ENCODE measurements at places on chromosomes 7 and 10.

- DNase-seq: no peak
These were observed 37.0 kb downstream of the TBC1D12 start for GRCh38 chr10:94439275-94439861.

GRCh38 chr10:29353887-29354561 lies 65.2 kb downstream of the LYZL1 start:
- no peak for DNase-seq

- no peak for DNase-seq
These were observed 4.7 kb upstream of the SLC18A3 start for GRCh38 chr10:49605216-49605938.

DNA sequence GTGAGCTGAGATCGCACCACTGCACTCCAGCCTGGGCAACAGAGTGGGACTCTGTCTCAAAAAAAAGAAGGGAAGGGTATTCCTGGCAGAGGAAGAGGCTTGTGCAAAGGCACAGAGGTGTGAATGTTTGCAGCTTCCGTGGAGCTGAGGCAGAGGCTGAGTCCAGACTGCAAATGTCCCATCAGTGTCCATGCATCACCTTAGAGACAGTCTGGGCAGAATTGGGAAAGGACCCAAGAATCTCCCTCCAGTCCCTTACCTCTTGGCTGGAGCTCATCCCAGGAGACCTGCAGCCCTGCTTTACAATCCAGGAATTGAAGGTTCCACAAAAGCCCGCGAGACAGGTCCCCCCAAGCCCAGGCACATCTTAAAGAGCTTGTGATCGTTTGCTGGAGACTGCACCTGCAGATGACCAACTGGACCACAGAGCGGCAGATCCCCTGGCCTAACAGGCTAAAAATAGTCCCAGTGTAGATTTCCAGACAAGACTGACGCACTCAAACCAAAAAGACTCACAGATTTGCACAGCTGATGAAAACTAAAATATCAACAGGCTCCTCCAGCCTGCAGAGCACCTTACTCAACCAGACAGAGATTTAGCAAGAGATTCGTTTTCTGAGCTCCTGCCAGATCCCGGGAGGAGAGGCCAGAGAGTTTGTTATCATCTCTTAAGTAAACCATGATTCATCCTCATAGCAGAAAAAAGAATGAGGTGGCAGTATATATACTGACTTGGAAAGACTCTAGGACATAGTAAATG lies 22.9 kb upstream of the NANOS1 start:
- no peak for DNase-seq

DNA sequence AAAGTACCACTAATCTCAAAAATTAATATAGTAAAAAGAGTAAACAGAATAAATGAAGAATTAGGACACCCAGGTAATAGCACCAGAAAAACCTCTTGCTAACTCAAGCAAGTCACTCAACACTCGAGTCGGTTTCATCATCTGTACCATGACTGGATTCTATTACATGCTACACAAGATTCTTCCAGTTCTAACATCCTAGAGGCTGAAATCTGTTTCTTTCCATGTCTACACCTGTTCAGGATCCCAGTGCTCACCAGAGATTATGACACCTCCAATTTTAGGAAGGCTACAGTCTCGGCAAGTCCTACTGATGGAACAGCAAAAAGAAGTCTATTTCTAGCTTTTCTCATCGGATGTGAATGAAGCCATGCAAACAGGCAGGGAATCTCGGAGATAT lies 95.3 kb upstream of the ANK3 start:
- no peak for DNase-seq

DNA sequence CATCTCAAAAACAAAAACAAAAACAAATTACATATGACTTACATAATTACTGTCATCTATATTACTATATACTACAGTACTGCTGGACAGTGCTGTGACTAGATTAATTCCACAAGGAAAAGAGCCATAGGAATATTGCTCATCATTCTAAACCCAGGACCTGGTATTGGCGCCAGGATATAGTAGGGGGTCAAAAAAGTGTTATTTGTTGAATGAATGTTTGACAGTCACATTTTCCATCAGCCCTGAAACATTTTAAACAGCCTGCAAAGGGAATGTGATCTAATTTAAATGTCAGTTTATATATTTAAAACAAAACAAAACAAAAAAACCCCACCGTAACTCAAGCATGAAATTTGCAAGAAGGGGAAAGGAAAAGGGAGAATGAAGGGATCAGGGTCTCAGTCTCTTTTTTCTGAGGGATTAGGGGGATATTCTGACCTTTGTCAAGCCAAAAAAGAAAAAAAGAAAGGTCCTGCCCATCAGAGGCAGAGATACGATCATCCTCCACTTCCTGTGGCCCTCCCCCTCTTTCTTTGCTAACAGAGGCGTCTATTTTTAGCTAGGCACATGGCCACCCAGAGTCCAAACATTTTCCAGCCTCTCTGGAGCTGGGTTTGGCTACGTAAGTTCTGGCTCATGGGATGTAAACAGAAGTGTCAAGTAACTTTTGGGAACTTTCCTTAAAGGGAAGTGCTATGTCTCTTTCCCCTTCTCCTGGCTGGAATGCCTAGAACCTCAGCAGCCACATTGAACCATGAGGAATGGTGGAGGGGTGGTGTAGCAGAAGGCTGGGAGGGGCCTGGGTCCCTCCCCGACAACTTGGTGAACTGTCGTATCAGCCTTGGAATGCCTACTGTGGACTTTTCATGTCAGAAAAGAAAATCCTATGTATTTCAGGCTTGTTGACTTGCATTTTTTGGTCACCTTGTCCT lies 44.6 kb upstream of the DLG5 start:
- DNase-seq: no peak

DNA sequence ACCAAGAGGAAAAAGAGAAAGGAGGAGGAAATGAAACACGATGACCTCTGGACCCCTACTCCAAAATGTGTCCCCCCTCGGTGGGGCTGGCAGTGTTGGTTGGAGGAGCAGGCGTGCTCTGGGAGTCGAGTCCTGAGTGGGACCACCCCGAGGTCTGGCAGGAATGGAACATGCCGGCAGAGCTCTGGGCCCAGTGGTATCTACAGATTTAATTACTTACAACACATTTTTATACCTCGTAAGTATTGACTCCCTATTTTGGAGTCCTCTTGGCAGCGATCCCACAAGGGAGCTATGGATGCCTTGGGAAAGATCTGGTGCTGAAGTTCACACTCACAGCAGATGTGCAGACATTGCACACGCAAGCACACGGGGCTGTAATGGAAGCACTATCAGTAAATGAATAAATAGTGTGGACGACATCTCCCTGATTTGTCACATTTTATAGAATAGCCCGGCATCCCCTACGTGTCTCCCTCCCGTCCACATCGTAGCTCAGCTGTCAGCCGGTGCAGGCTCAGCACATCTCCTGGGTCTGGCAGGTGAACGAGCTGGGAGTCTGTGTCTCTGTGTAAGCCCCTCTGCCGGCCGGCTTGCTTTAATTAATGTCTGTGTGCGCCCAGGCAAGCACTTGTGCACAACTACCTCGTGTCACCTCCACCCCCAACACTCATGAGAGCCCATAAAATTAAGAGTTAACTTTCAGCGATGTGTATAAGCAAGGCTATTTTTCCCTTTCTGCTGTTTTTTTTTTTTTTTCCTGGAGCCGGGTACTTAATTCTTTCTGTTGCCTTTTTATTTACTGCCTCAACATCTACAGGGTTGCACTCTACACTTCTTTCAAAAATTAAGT lies 603.2 kb downstream of the LRMDA start:
- DNase-seq: no peak

- DNase-seq: no peak
These were observed 117.6 kb downstream of the HIP1 start for GRCh38 chr7:75621124-75621523.

DNA sequence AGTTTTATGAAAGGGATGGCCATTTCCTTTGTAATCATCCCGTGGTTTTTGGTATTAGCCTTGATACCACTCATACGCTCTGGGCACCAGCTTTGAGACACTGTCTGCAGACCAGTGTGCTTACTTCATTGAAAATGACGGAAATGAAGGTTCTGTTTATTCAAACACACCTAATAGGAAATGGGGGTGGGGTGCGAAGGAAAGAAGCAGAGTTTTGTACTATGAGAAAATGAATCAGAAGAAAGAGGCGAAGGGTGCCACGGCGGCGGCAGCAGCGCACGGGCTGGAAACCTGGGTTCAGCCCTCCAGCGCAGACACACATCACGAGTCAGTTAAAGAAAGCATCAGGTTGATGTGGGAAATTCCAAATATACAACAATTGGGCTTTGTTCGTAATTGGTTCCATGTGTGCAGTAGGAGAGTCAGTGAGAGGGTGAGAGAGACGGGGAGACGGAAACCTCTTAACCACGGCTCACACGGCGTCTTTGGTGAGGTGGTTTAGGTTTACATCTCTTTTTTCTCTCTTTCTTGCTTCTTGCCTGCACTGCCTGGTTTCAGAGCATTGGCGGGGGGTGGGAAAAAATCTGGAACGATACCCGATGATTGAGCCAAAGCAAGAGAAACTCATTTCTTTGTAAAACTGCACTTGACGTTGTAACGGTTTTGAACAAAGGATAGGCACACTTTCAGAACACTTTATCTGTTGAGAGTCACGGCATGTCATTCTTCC lies 321.2 kb downstream of the FRMD4A start:
- peak; percentile 56 for DNase-seq
